Non-pigmented ciliary epithelial cell (primary cell): ENCODE measurements at places on chromosomes 3 and 15.

- DNase-seq = no peak
Observed at GRCh38 chr3:154060238-154061000, 60.8 kb upstream of the ARHGEF26 start.

- peak; percentile 5 for DNase-seq
Observed at GRCh38 chr3:191492601-191493000, 31.6 kb downstream of the PYDC2 start.

DNA sequence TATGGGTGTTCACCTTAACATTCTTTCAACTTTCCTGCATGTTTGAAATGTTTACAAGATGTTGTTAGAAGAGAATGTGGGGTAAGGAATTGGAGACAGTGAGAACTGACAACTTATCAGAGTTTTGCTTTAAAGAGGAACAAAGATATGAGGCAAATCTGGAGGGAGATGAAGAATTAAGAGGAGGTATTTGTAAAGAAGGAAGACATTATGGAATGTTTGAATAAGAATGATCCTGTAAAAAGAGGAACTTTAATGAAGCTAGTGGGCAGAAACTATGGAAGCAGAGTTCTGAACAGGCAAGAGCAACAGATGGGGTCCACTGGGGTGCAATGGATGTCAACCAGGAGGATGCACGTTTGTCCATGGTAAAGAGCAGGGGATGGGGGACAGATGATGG, 27.7 kb downstream of the PLD1 start:
- DNase-seq = no peak

DNA sequence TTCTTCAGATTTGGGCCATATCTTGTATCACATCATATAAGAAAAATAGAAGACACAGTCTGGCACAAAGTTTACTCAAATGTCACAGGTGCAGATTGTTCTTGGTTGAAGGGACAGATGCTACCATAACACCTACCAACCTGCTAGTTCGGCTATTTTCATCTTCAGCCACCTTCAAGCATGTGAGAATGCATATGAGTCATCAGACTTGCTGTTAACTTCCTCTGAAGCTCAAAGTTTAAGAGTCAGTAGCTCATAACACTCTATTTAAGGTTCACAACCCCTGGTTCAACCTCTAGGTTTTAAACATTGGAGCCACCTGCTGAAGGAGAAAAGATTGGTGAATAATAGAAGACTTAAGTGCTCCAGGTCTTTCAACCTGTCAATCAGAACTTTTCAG, 522.8 kb downstream of the NLGN1 start:
- DNase-seq = no peak

DNA sequence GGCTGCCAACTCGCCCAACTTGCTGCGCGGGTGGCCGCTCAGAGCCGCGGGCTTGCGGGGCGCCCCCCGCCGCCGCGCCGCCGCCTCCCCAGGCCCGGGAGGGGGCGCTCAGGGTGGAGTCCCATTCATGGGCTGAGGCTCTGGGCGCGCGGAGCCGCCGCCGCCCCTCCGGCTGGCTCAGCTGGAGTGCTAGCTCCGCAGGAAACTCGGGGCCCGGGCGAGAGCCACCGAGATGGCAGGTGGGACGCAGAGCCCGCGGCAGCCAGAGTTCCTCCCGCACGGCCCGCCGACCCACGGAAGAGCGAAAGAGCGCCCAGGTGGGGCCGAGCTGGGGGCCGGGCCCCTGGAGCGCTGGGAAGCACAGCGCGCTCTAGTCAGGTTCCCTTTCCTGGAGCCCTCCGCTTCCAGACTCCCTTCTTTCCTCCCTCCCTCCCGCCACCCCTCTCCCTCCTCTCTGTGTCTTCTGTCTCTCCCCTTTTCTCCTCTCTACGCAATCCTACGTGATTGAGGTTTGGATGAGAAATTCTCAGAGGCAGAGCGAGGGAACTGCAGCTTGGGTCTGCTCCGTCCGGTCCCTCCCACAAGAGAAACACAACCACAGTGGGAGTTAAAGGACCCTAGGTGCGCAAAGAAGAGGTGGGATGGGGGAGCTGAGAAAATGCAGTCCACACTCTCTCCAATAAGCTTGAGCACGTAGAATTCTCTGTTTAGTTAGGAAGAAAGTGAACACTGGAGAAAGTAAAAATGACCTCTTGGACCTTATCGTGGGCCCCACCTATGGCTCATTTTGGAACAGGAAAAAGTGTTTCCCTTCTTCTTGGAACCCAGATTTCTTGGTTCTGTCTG, 317.3 kb downstream of the FGF12 start:
- no peak for DNase-seq
